ENCODE measurements at places on chromosomes 2 and 18.

DNA sequence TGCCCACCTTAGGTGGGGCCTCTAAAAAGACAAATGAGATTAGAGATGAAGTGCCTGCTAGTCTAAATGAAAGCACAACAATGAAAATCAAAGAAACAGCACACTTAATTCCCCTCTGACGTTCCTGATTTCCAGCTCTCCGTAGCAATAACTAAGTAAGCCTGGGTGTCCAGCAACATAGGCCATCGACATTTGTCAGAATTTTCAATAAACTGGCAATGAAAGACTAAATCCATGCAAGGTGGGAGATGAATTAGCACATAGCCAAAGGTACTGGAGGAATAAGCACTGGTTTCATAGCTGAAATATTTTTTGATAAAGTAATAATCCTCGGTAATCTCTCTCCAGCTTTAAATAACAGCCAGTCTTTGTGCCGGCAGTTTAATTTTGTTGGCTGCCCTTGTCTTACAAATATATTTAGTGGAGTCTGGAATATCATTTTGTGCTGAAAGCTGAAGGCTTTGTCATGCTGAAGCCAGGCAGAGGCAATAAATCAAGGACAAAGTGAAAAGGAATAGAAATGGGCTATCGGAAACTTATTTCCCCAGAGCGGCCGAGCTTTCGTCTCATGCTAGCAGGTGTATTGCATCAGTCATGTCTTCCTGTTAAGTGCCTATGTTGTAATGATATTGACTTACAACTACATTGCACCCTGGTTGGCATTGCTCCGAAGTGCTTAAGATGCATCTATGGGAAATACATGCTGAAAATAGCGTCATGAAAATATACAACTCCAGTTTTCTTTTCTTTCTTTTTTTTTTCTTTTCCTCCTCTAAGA, 790.1 kb downstream of the CNTNAP5 start:
- no peak for DNase-seq

- no peak for DNase-seq
Observed at GRCh38 chr18:23793985-23794867, 105.0 kb downstream of the LAMA3 start.

GRCh38 chr2:3301001-3301400, 76.6 kb downstream of the EIPR1 start:
- no peak for DNase-seq

DNA sequence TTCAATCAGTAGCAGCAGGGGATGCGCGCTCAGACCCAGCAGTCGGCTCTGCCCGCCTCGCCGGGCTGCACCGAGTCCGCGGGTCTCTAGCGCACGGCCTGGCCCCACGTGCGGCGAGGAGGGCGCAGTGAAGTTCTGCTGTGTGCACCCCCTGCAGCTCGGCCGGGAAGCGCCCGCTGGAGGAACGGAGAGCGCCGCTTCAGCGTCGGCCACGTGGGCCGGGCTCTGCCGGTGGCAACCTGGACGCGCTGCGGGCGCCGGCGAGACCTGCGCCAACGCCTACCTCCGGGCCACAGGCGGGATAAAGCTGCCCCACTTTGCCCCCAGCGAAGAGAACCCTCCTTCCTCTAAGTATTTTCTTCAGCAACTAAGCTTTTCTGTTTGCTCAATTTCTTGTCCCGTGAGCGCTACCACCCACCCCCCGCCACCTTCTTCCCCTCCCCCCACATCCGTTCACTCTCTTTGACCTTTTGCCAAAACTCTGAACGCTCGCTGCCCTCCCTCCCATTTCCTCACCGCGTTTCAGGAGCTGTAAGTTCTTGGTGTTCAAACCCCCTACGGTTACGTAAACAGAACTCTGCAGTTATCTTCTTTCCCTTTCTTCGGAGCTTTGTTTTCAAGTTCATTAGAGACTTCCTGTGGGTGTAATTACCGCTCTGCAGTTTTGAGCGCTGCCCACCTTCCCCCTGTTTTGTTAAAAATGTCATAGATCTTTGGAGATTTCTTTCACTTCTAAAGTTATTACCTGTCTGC, 42.6 kb upstream of the EDAR start:
- DNase-seq: peak; percentile 18

DNA sequence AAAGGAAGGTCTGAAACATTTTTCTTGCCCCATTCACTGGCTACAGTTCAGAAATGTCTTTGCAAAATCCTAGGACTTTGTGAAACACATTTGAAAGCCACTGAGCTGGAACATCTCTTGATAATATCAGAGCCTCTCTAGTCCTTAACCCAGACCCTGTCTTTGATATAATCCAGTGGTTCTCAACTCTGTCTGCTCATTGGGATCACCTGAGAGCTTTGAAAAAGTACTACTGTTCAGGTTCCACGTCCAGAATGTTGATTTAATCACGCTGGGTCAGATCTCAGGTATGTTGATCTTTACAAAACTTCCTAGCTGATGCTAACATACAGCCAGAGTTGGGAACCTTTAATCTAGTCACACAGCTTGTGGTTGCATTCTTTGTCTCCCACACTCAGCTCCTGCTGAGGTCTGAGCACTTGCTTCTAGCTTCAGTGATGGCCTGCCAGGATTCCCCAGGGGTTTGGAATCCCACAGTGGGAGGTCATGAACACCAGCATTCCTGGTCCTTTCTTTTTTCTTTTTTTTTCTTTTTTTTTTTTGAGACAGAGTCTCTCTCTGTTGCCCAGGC, 262.7 kb downstream of the SETBP1 start:
- no peak for DNase-seq

DNA sequence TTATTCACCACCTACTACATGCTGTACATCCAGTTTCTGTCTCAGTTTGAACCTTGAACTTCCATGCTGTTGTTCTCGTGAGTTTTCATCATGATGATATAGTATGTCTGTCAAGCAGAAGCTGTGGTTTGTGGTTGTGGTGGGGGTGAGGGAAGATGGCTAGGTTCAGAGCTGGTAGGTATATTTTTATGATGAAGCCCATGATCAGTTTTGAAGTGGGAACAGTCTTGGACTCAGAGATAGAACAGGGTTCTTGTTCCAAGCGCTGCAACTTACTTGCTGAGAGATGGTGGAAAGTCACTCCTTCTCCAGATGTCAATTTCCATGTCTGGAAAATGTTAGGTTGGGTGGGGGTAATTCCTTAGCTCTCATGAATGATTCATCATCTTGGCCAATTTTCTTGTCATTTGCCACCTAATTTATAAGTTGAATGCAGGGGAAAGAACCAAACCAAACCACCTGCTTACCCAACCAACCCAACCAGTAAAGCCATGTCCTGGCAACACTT, 21.6 kb downstream of the PMAIP1 start:
- DNase-seq: no peak

DNA sequence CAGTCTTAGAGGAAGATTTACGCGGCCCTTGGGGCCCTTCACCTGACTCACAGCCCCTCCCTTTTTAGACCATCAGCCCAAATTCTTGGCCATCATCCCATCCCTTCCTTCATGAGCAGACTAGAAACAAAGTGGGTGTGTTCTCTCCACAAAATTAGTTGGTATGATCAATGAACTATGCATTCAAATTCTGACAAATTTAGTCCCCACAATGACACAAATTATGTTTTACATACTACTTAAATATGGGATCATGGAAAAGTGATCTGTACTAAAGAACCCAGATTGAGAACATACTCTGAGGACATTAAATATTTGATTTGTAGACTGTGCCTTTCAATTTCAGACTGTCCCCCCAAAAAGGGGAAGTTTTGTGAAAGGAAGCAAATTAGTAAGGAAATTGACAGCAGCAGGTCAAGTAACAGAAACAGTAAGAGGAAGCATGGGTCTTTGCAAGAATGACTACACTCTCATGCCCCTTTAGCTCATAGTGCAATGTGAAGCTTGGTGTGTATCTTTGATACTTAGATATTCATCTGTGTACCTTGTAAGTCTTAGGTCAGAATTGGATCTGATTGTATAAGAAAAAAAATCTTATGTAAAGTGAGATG, 2.2 kb upstream of the MAPRE2 start:
- no peak for DNase-seq

- DNase-seq: no peak
Observed at GRCh38 chr2:137776697-137777096, 187.6 kb upstream of the HNMT start.

DNA sequence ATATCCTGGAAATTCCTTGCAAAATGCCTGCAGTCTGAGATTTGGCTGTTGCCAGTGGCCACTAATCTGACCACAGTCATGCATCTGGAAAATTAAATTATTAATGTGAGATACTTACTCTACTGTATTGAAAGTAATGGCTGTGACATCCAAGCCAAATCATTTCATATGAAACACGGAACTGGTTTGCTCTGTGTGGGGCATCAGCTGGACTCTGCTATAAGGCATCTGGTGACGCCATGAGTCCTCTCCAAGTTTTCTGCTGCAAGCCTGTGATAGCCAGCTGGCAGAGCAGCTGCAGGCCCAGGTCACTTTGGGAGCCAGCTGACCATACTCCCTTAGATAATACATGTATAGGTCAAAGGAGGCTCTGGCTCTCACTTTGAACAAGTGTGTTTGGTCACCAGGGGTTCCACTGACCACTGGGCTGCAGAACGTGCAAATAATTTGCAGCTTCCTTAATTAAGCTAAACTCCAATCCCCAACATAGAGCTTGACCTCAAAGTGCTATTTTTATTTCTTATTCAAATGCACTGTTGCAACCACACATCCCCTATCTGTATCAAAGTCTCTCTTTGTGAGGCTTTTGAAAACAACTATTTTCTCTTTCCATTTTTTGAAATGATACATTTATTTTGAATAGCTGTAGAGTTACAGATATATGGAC, 152.9 kb downstream of the NCKAP5 start:
- no peak for DNase-seq

GRCh38 chr2:191351921-191352320, 106.7 kb downstream of the MYO1B start:
- no peak for DNase-seq

DNA sequence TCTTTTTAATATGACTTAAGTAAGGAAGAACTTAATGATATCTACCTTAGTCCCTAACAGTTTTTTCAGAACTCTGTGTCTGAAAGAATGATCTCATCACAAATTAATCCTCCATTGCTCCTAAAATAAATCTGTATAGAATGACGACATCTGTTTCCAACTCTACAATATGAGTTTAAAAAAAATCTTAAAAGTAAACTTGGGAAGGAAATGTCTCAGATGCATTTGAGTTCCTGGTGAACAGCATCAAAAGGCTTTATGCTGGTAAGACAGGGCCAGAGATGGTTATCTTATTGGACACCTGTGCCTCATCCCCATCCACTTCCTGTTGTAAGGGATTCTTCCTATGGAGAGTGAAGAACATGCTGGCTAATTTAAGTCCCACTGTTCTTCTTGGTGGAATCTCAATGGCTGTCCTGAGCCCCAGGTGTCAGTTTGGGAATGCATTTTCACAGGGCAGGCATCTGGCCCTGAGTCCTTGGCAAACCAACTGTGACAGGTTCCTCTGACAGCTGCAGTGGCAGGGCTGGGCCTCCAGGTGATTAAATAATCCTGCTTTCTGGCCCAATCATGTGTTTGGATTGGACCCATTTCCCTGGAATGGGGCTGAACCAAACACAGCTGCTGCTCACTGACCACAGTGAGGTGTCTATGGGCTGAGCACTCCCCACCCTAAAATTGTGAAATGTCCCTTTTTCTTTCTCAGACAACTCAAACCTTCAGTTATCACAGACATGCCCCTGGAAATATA, 12.9 kb upstream of the NCKAP5 start:
- no peak for DNase-seq

GRCh38 chr2:24860631-24861030, 59.4 kb downstream of the ADCY3 start:
- DNase-seq: no peak

DNA sequence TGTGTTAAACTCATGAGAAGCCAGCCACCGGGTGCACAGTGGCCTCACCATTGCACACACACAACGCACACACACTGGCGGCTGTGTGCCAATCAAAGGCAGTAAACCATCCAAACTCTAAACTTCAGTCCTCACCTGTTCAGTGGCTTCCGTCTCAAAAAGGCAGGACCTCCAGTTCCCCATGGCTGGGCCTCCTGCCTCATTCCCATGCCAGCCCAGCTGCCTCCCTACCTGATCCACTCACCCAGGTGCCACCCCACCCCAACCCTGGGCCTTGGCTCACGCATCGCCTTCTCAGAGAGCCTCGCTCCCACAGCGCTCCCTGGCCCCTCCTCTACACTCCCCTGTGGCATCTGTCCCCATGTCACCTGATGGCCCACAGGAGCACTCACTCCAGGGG, 190.9 kb downstream of the EIPR1 start:
- no peak for DNase-seq
